Activated T-helper 2 cell treated with anti-CD3 and anti-CD28 coated beads, Interferon-gamma antibody, Interleukin-2, Interleukin-4, amounts not matched to agents 10 μg/mL and 5 μg/mL and 100 μg/mL, durations not matched to agents 14 hours and 24 hours and 36 hours (primary cell): ENCODE measurements at places on chromosomes 13 and 19. TPM values are rescaled to one million over a fixed set of nuclear protein-coding genes. Genes with fewer than 3 reads are reported as not detected.

The SIGLEC14 gene
- 0.34 TPM in 1 of 2 replicates, not detected in the other for total RNA-seq

The CCDC8 gene
- total RNA-seq, result not detected in 2 replicates

The PTPRH gene
- total RNA-seq, result not detected in 2 replicates

The LAIR1 gene
- 8.8 and 10.8 TPM in 2 replicates for total RNA-seq

The CACNG7 gene
- not detected in 2 replicates for total RNA-seq

The MBD3L2 gene
- not detected in 2 replicates for total RNA-seq

The ADGRE3 gene
- not detected in 2 replicates for total RNA-seq
